ENCODE measurements at places on chromosomes 6 and 20. TPM values are rescaled to one million over a fixed set of nuclear protein-coding genes. Genes with fewer than 3 reads are reported as not detected.

PKIG gene
- 40.6 TPM for polyA plus RNA-seq

PKHD1 gene
- polyA plus RNA-seq: not detected

SSTR4 gene
- not detected for polyA plus RNA-seq

IMPG1 gene
- polyA plus RNA-seq: 0.72 TPM

CASS4 gene
- 7.1 TPM for polyA plus RNA-seq

NOX3 gene
- polyA plus RNA-seq: not detected

PI3 gene
- polyA plus RNA-seq: not detected

GLP1R gene
- polyA plus RNA-seq: 0.17 TPM

ANKS1A gene
- 31.1 TPM for polyA plus RNA-seq

DNA sequence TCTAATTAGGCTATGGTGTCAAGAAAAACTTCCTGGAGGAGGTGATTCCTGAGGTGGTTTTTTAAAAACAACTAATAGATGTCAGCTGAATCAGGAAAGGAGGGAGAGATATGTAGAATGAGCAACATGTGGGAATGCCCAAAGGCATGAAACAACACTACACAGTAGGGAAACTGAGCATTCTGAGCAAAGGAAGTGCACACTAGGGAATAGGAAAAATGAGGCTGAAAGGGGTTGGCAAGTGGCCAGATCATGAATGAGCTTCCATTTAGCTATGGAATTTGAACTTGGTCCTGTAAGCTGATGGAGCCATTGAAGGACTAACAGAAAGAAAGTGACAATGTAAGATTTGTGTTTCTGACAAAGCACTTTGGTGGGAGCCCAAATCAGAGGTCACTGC is 16.9 kb upstream of the SLC35F1 start:
- DNase-seq: no peak

DNA sequence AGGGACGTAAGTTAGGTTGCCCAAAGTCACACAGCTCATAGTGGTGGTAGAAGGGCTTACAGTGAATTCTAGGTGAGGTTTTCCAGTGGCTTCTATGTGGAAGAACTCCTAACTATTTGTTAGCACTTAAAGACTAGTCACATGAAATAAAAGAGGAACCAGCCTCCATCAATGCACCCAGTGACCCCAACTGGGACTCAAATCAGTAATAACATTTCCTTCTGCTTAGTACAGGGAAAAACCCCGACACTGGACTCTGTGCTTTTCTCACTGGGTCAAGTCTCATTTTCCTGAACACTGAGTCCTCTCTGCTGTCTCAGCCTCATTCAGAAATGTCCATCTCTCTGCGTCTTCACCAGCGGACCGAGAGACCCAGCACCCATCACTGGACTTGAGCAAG is 89.2 kb downstream of the SLC22A23 start:
- no peak for DNase-seq

DNA sequence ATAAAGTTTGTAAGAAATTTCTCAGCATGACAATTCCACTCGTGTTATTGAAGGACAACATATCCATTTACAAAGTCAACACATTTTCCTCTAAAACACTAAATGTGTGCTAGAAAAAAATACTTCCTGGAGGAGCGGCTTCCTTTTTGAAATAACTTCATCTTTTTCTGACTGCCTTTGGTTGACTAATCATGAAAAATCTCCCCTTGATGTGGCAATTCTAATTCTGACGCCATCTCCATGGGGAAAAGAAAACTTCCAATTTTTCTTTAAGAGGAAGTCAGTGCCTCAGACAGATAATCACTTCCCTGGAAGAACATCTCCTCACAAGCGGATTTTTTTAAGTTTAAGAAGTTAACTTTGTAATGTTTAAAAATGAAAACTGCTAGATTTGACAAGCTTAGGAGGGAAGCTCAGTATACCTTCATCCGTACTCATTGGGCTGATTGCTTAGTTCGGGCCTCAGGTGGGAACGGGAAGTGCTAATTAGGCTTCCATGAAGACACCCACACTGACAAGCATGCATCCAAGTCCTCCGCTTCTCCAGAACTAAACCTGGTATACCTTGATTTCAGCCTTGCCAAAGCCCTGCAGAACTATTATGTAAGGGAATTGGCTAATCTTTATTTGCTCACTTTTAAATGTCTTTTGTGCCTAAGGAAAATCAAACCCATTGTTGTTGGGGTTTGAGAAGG is 35.1 kb upstream of the DUSP22 start:
- DNase-seq: no peak

GRCh38 chr6:109644131-109644530 is 46.9 kb downstream of the AK9 start:
- DNase-seq: no peak

- DNase-seq: no peak
Observed at GRCh38 chr6:13261464-13261994, 66.8 kb downstream of the TBC1D7 start.

GRCh38 chr6:149264629-149265028 is 52.9 kb upstream of the TAB2 start:
- DNase-seq: no peak

DNA sequence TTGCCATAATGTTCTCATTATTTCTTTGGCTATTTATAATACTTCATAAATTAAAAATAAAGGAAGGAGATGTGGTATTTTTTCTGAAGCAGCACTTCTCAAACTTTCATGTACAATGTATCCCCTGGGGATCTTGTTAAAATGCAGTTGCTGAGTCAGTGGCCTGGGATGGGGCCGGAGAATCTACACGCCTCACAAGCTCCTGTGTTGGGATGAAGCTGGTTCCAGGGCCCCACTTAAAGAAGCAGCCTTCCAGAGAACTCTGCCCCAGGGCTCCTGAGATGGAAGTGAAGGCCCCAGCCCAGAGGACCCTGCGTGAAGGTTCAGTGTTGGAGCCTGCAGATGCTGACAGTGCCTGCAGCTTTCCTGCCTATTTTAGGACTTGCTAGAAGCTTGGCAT is 40.1 kb upstream of the SLC23A2 start:
- DNase-seq: no peak

GRCh38 chr6:16846399-16846778 is 85.1 kb upstream of the ATXN1 start:
- no peak for DNase-seq

DNA sequence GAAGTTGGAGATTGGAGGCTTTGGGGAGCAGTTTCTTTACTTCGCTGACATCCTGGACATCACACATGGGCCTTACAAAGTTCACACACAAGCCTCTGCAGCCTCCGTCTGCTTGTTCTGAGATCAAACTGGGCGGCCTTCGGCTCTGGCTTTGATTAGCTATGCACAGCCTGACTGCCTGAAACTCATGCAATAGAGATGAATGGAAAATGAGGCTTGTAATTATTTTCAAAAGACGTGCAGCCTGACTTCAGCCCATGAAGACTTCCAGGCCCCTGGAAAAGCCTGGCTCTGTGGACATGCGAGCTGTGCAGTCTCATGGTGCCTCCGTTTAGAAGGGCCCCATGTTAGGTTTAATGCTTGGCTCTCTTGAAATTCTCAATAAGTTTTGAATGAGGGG is 480.5 kb upstream of the SULF2 start:
- no peak for DNase-seq

GRCh38 chr6:137247724-137248123 is 28.5 kb upstream of the IFNGR1 start:
- no peak for DNase-seq

GRCh38 chr20:21511485-21511849 is 2.4 kb downstream of the NKX2-2 start:
- DNase-seq: no peak

All from muscle of arm (tissue), 14 donors.